ENCODE measurements at places on chromosomes 11 and 22.

GRCh38 chr11:100297516-100297915 is 389.6 kb upstream of the ARHGAP42 start:
- no peak for DNase-seq

- DNase-seq, result no peak
These were observed 16.0 kb downstream of the ZMAT5 start for GRCh38 chr22:29750559-29751538.

DNA sequence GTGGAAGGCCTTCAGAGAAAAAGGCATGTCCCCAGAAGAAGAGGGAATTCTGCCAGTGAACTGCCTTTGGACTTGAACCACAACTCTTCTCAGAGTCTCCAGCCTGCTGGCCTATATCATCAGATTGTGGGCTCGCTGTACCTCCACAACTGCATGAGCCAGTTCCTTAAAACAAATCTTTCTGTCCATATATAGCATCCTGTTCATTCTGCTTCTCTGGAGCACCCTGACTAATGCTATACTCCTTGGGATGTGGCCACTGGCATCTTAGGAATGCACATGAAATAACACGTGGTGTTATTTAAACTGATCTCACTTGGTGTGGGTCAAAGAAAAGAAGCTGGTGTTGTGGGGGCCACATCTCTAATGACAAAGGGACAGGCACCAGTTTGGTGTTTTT is 58.3 kb upstream of the VSTM5 start:
- no peak for DNase-seq

GRCh38 chr22:26632422-26633155 is 10.8 kb downstream of the CRYBA4 start:
- DNase-seq, result no peak

DNA sequence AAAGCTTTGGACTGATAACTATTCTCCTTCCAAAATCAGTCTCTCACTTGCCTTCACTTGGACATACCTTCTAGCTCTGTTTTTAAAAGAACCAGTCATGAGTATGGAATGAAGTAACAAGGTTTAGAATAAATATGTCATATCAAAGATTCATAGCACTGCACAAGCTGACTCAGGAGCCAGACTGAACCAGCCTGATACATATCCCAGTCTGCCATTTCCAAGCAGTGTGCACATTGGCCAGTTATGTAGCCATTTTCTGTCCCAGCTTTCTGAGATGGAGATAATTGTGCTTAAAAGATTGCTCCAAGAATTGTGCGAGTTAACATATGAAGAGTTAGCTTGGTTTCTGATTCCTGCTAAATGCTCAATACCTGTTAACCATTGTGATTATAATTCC is 311.3 kb downstream of the C11orf87 start:
- DNase-seq, result no peak

DNA sequence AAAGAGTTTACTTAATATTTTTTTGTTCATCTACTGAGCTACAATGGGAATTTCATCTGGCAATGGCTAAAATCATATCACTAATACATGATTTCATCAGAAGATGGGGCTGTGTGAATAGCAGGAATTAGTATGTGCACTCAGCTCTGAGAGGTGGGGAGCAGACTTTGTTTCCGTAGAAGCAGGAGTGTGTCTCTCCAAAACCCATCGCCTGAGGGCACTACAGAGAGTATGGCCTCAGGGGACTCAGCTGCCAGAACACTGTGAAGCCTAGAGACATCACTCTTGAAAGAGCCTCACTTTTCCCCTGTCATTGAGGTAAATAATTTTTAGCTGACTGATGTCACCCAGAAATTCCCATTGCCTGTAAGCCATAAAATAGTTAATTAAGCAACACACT is 261.4 kb upstream of the ISX start:
- DNase-seq, result no peak

DNA sequence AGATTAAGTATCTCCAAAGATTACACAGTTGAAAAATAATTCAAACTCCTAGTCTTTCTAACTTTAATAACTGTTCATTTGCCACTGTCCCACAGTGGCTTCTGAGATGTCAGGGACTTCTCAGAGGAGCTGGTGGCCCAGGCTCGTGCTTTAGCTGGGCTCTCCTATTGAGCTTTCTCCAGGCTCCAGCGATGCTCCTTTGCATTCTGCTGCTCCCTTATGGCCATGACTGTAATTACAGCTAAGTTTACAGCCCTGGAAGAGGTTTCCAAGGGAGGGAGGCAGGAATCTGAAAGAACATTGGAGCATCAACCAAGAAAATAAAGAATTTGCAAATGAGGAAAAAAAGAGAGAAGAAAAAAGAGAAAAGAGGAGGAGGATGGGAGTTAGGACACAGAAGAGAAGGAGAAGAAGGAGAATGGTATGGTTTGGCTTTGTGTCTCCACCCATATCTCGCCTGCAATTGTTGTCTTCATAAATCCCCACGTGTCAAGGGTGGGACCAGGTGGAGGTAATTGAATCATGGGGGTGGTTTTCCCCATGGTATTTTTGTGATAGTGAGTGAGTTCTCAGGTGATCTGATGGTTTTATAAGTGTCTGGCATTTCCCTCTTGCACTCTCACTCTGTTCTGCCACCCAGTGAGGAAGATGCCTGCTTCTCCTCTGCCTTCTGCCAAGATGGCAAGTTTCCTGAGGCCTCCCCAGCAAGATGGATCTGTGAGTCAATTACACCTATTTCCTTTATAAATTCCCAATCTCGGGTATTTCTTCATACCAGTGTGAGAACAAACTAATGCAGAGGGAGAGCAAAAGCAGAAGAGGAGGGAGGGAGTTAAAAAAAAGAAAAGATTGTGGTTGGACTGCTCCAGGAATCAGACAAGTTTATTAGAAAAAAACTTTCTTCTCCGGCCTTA is 857.0 kb downstream of the KCNA4 start:
- DNase-seq, result no peak

DNA sequence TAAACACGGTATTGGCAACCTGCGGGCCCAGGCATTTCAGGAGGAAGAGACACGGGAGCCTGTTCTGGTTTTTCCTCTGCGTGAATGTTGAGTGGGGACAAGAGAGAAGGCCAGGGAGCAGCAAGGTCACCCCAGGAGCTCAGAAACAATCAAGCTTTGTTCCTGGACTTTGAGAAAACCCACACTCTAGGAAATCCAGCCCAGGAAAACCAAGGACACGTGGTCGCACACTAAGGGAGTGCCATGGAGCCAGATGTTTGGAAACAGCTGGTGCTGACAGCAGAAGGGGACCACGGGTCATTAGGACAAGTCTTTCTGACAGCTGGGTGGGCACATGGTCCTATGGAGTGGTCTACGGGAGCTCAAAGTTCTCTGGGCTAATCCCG is 44.1 kb downstream of the MYH9 start:
- no peak for DNase-seq

DNA sequence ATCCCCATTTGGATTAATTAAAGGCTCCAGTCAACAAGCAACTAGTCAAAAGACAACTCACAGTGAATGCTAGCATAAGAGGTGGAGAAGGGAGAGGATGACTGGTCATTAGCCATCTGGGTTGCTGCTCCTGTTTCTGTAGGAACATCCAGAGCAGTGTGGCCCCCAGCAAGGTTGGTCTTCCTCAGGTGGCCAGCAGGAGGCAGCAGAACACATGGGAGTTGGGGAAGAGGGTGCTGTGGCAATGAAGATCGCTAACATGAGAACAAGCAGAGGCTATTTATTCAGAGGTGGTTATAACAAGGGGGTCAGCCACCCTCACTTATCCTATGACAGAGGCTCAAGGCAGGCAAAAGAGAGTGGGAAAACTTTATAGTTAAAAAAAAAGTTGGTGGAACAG is 21.3 kb downstream of the IZUMO1R start:
- peak; percentile 14 for DNase-seq

- no peak for DNase-seq
These were observed at the start of gene AHNAK for GRCh38 chr11:62546244-62546928. AHNAK (minus strand) TSS chr11:62546806; CDS start chr11:62536098, 10,708 bp downstream.

- peak; percentile 76 for DNase-seq
These were observed 8.4 kb upstream of the SLC2A11 start for GRCh38 chr22:23849009-23850006.

- DNase-seq, result peak; percentile 66
These were observed 12.4 kb upstream of the KLHL35 start for GRCh38 chr11:75445315-75445953.

DNA sequence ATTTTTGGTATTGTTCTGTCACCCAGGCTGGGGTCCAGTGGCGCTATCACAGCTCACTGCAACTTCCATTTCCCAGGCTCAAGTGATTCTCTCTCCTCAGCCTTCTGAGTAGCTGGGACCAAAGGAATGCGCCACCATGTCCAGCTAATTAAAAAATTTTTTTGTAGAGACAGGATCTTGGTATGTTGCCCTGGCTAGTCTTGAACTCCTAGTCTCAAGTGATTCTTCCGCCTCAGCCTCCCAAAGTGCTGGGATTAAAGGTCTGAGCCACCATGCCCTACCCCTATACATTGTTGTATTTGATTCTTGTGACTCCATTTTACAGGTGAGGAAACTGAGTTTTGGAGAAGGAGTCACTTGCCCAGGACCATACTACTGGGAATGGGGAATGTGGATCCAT is 11.9 kb downstream of the KIAA1671 start:
- no peak for DNase-seq

DNA sequence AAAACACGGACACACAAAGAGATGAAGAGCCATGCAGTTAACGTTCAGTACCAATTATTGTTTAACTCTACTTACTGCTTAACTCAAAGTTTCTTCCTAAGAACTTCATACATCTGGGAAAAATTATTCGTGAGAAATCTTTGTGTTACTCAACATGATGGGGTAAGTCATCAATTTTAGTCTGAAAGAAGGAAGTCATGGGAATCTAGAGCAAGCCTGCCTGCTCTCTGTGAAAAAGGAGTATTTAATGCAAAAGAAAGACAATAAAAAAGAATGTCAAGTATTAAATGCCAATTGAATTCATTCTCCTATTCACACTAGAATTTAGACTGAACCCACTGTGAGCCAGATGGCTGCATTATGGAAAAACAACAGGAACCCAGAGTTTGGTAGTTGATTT is 16.0 kb downstream of the TMEM123 start:
- no peak for DNase-seq

GRCh38 chr11:79237703-79238102 is 203.1 kb downstream of the TENM4 start:
- no peak for DNase-seq

- DNase-seq, result no peak
These were observed 233.4 kb upstream of the DDI1 start for GRCh38 chr11:103803062-103803461.

DNA sequence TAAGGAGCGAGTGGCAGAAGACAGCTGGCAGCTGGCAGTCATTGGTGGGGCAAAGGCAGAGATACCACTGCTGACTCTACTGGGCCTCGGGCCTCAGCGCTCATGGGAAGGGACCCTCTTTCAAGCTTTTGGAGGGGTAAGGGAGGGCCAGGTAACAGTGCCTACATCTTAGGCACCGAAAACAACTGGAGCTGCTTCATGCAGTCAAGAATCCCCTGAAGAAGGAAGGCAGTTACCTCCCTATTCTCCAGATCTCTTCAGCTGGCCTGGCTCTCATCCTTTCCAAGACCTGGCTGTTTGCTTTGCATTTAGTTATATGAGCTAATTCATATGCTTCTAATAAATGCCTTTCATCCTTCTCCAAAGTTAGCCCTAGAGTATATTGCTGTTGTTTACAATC is 15.8 kb upstream of the ZNF74 start:
- no peak for DNase-seq

DNA sequence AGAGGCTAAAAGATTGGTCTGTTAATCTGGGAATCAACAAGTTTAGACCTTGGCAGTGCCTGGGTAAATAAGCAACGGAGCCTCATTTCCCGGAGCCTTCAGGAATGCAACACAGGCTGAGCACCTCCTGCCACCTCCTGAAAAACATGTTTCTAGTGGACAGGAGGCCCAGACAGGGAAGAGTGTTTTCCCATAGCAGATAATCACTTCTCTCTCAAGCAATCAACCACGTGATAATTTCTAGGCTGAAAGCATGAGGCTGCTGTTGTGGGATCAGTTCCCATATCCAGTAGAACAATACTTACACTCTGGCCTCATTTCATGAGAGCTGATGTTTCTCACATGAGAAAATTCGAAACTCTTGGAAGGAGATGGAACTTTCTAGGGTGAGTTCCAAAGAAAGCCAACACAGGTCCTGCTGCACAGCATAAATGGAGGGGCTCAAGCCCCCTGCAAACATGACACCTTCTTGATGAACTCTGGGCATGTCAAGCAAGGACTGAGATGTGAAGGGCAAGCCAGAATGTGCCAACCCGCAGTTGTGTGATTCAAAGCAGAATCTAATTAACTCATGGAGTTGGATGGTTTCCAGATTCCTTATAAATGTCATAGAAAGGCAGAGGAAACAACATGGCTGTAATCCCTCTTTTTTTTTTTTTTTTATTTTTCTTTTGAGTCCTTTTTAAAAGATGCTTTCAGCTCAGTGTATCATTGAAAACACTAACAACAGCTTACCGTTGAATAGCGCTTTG is 228.5 kb upstream of the SESN3 start:
- no peak for DNase-seq

- peak; percentile 45 for DNase-seq
These were observed 3.4 kb downstream of the TIMM10 start for GRCh38 chr11:57527056-57527631.

GRCh38 chr11:61539831-61540357 is 31.3 kb downstream of the LRRC10B start:
- DNase-seq, result no peak

DNA sequence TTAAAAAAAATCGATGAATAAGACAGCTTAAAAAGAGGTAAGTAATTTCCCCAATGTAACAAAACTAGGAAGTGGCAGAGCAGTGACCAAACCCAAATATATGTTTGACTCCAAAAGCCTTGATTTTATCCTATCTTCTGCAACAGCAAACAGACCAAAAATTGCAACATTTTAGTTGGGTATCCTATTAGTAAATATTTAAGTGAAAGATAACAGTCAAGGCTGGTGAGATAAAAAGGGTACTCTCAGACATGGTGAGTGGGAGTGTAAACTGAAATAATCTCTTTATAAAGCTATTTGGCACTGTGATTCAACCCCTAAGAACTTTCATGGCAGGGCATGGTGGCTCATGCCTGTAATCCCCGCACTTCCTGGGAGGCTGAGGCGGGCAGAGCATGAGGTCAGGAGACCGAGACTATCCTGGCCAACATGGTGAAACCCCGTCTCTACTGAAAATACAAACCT is 1.9 kb upstream of the RDX start:
- DNase-seq, result no peak

- no peak for DNase-seq
These were observed 12.5 kb upstream of the MUC6 start for GRCh38 chr11:1049071-1049405.

DNA sequence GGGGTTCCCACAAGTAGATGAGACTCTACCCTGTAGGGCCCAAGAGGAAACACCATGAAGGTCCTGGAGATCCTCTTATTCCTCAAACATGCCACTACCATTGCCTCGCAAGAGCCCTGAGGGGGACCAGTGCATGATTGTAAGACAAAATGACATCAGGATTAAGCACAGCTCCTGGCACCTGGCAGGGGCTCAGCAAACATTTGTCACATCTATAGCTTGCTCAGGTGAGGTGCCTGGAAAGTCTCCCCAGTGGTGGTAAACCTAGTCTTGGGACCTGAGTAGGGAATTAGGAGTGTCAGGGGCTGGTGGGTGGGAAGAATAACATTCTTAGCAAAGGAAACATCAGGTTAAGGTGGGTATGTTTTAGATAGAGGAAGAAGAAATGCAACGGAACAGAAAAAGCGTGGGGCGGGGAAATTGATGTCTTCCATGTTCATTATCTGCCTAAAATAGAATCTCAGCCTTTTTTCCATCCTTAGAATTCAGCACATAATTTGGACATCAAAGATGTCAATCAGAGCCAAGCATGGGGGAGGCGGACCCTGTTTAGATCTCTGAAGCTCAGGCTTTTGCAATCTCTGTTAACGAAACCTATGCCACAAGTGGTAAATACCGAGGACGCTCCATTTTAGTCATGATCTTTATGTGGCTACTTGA is 924 bp downstream of the YPEL1 start:
- no peak for DNase-seq

- no peak for DNase-seq
These were observed 81.1 kb downstream of the LARGE2 start for GRCh38 chr11:46003572-46003971.
